RPMI8226 (cell line): ENCODE measurements at places on chromosomes 4 and X.

DNA sequence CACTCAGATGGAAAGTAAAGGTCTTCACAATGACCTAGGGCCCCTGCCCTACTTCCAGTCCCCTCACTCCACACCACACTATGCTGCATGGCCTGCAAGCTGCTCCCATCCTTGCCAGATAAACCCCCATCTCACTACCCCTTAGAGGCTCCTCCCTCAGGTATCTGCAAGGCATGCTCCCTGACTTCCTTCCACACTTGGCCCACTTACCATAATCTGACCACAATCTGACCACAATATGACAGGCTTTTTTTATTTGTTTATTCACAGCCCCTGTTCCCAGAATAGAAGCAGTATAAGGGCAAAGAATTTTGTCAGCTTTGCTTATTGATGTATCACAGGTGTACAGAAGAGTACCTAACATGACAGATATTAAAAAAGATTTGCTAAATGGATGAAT, 124.7 kb downstream of the CAMK2D start:
- DNase-seq: peak; percentile 13

DNA sequence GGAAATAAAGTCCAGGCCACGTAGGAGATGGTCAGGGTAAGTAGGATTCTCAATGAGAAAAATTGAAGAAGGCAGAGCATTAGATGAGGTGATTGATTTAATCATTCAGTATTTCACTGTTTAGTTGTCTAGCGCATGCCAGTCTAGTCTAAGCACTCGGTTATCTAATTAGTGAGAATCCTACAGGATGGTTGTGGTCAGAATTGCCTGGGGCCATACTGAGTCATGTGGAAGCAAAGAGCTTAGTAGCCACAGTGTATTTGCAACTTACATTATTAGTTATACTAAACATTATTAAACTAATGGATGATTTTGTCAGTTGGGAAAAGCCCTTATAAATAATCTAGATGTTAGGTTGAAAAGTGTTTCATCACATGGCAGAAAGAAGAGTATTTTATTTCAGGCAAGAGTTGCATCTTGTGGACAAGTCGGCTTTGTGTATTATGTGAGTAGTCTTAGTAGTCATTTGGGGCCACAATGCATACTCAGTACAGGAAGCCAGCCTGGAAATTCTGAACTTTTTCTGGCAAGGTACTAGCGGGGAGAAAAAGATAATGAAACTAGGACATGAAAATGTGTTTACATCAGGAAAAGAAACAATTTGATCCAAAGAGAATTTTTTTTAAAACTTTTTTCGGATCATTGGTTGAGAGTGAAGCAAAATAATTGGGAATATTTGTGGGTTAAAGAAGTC, 31.9 kb downstream of the CPEB2 start:
- no peak for DNase-seq

- DNase-seq: no peak
These were observed 138.0 kb downstream of the ADAMTS3 start for GRCh38 chr4:72430988-72431387.

DNA sequence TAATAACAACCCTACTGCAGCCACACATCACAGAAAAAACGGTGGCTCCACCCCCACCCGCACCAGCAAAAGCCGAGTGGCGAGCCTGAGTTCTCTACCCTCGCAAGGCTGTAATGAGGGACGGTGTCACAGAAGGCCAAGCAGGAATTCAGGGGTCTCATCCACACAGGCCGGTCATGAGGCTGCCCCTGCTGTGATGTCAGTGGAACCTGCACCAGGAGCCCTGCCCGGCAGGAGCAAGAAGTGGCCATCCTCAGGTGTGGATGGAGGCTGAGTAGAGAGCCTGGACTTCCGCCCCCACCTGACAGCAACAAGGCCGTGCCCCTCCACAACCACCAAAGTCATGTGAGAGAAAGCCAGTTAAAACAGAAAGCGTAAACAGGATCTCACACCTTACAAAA, 20.6 kb downstream of the LYAR start:
- no peak for DNase-seq

- DNase-seq: no peak
These were observed at the start of gene NKX6-1 for GRCh38 chr4:84498935-84499623. Gene NKX6-1, minus strand, starts transcription at chr4:84499292. Its CDS starts 1,064 bp downstream, at chr4:84498228.

- DNase-seq: no peak
These were observed 487.8 kb downstream of the BCOR start for GRCh38 chrX:39609941-39610340.

DNA sequence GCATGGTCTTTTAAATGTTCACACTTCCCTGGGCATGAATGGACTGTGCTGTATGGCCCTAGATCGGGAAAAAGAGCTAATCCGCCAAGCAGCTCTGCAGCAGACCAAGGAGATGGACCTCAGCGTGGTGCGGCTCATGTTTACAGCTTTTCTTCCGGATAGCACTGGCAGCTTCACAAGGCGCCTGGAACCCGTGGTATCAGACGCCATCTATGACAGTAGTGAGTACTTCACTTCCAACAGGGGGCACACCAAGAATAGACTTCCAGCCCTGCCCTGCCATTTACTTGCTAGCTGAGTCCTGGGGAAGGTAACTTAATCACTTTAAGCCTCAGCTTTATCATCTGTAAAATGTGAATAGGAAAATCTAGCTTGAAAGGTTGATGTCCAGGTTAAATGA, 77.7 kb downstream of the NFKB1 start:
- DNase-seq: no peak

DNA sequence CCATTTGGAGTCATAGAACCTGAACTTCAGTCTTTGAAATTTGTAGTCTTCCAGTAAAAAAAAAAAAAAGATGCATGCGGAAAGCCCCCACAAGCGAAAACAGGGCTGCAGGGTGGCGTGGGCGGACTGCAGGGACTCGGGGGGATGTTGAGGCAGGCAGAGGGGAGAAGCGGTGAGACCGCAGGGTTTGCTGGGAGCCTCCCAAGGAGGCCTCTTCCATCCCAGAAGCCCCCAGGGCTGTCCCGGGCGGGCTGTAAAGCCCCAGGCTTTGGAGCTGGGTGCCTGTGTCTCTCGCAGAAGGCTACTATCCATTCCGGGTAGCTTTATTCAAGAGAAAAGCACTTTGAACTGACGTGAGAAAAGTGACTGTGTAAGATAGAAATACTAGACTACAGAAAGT, 46.7 kb upstream of the TADA2B start:
- DNase-seq: no peak

GRCh38 chrX:4936315-4936714, 1222.9 kb upstream of the PRKX start:
- DNase-seq: no peak

- DNase-seq: no peak
These were observed 12.3 kb upstream of the UCP1 start for GRCh38 chr4:140581078-140581477.

DNA sequence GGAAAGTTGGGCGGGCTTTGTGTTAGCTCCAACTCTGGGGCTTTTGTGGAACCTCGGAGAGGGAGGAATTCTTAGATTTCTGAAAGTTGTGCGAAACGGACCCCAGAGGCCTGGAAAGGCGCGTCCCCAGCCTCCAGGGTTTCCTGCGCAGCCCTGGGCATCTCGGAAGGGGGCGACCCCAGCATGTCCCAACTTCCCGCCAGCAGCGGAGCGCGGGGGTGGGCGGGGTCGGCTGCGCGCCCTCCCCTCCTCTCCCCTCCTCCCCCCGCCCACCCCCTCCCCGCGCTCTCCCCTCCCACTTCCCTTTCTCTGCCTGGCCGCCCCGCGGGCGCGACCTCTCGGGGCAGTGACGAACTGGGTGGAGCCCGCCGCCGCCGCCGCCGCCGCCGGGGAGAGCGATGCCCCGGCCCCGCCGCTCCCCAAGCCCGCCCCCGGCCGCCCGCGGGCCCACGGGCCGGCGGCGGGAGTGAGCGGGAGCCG, 16.8 kb downstream of the PTTG2 start:
- DNase-seq: peak; percentile 80

DNA sequence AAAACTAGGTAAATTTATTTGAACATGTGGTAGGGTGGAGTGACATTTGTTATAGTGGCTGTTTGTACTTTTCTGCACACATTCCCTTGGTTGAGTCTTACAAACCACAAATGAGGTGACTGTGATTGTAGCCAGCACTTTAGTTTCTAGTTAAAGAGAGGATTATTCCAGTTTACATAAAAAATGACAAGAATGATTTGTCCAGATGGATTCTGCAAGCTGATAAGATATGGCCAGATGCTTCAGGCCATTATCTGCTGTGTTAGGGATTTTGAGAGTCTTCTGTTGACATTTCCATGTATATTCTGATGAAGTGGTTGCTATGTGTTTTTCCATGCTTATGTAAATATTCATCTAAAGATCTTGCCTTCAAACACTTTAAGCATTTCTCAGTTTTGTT, 31.0 kb upstream of the PDE5A start:
- no peak for DNase-seq

GRCh38 chr4:112767386-112767785, 130.4 kb downstream of the LARP7 start:
- no peak for DNase-seq

DNA sequence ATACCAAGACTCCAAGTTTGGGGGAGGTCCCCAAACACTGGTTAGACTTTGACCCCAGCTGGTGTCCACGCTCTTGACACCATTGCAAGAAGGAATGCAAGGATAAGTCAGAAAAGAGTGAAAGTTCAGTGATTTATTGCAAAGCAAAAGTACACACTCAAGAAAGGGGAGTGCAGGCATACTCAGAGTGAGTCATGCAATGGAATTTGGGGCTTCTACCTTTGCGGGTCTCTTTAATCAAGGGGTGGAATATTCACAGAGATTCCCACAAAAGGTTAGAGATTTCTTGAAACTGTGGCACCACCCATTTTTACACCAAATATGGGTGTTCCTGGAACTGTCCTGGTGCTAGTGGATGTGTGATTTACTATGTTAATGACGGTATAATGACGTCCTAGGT, 5.2 kb upstream of the SMIM10L2A start:
- DNase-seq: no peak

- no peak for DNase-seq
These were observed 57.8 kb downstream of the FAM184B start for GRCh38 chr4:17723648-17724047.
